ENCODE measurements at places on chromosomes 1 and 21.

DNA sequence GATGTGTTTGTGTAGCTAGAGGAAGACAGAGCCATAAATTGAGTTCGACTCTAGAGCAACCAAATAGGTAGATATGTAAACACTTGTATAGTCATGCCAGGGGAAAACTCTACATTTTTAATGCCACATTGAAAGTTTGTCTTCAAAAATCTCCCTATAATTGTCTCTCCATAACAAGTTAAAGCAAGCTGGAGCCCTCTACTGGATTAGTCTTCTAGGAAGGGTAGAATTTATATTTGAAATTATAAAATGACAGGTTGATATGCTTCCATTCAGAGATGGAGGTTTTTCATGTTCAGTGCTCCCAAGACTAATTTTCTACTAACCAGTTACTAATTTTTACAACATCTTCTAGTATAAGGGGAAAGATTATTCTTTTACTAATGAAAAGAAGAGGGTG is 13.1 kb upstream of the COL24A1 start:
- DNase-seq: no peak

DNA sequence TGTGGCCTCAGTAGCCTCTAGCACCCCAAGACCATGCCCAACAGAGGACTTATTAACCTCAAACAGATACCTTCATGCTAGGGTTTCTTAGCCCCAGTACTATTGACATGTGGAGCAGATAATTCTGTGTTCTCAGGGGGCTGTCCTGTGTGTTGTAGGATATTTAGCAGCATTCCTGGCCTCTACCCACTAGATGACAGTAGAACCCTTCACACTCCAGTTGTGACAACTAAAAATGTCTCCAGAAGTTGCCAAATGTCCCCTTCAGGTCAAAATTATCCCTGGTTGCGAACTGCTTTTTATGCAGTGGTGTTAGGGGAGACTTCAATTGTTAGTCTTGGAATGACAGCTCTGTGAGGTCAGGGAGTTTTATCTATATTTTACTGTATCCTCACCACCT is 8.1 kb downstream of the KAZN start:
- DNase-seq: no peak

DNA sequence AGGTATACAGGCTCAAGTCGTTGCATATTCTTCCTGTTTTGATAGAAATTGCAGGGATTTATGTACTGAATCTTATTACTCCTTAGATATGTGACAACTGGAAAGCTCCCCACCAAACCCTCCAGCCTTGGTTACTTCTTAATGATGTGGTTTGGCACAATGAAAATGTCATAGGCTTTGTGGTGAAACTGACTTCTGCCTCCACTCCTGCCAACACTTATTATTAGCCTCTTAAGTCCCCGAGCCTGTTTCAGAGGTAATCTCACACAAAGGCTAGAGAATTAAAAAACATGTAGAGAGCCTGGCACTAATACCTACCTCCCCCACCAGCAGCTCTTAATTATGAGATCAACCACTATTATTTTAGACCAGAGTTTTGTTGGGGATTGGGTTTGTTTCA is 4.2 kb downstream of the COX20 start:
- DNase-seq: no peak

DNA sequence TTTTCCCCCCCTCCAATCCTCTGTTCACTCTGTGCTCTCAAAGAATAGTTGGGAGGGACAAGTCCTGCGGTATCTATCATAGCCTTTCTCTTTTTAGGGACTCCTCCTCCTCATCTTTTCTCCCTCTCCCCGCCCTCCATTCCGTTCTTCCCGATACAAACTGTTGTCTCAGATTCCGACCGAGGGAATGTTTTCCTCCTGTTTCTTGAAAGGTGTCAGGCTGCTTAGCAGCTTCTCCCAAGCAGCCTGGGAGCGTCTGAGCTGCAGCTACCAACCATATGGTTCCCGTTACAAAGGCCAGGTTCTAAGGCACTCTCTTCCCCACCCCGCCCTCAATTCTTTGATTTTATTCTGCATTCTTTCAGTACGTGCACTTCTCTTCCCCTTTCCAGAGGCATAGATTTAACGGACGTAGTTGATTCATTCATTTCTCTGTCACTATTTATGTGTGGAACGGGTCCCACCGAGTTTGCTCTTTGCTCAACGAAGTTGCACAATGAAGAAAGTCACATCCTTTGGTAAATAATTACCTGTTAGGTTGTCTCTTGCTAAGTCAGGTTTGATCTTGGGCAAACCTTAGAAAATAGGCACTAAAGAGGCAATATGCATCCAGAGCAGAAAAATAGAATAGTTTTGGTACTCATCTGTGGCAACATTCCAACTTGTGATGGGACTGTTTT is 2.8 kb downstream of the ADGRL2 start:
- no peak for DNase-seq

- no peak for DNase-seq
Observed at GRCh38 chr1:246550402-246550801, 15.7 kb downstream of the TFB2M start.

- DNase-seq: no peak
Observed at GRCh38 chr1:25924454-25924853, 18.2 kb upstream of the STMN1 start.
